GM10248 (cell line): ENCODE measurements at places on chromosomes 3 and 15.

DNA sequence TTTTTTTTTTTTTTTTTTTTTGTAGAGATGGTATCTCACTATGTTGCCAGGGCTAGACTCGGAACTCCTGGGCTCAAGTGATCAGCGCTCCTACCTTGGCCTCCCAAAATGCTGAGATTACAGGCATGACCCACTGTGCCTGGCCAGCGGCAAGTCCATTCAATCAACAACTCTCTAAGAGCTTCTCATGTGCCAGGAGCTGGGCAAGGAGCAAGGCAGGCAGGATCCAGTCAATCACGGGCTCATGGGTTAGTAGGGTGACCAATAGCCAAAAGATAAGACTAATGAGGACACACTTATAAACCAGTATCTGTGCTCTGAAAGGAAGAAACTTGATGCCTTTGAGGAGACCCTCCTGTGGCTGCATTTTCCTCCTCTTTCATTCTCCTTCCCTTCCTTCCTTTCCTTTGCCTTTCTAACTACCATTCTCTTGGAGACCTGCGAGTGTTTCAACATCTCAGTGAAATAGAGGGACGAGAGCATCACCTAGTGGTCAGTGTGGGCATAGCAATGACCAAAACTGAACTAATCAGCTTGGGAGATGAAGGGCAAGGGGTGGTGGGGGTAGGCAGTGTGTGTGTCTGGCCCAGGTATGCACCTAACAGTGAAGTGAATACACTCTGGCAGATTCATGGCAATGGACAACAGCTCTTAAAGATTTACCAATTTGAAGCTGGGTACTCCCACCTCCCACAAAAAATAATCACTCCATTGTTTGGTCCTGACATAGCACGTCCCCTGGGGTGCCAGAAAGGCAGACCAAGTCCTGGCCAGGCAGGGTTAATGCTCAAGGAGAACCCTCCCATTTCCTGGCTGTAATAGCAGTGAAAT, 6.3 kb downstream of the RPP25 start:
- DNase-seq = peak; percentile 73

DNA sequence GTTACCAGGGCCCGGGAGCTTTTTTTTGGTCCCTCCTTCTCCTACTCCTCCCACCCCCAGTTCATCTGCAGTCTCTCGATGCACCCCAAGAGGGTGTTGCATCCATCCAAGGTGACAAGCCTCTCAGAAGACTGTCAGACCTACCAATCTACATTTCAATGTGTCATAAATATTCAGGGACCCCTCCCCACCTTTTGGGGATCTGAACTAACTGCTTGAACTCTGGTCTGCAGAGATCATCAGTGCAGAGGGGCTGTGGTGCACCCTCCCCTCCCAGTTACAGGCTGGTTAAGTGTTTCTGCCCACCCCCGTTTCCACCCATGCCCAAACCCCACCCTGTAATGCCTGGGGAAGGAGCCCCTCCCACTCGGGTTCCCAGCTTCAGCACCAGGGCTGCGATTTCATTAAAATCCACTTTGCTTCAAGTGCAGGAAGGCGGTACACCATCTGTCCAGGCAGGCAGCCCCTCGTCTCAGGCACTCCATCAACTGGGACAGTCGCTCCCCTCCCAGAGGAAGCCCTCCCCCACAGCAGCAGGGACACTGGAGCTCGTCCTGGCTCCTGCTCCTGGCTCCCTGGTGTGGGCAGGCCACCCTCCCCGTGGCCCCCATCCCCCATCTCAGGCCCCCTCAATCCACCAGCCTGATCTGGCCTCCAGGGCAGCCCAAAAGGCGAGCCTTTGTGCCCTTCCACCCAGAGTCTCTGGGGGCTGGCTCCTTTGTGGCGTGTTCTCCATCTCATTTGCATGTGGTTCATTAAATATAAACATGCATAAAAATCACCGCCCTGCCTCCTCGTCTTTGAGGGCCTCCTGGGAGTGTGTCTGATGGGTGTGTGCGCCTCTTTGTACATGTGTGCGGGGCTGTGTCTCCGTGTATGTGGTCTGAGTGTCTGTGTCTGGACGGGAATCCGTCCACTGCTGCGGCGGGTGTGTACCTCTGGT, 32.3 kb downstream of the RNU5B-1 start:
- no peak for DNase-seq

GRCh38 chr3:72380193-72380592, 468.1 kb downstream of the SHQ1 start:
- no peak for DNase-seq

GRCh38 chr3:8647137-8647985, 2.8 kb upstream of the SSUH2 start:
- DNase-seq = no peak

GRCh38 chr15:73467758-73468157, 24.8 kb downstream of the REC114 start:
- DNase-seq = no peak
